ENCODE measurements at places on chromosomes 6 and 20.

- DNase-seq = no peak
Observed at GRCh38 chr6:49553384-49553783, 2.9 kb downstream of the C6orf141 start.

GRCh38 chr6:114747995-114748625 is 405.3 kb upstream of the HS3ST5 start:
- DNase-seq = no peak

GRCh38 chr20:38094373-38094891 is 60.9 kb downstream of the RPRD1B start:
- no peak for DNase-seq

DNA sequence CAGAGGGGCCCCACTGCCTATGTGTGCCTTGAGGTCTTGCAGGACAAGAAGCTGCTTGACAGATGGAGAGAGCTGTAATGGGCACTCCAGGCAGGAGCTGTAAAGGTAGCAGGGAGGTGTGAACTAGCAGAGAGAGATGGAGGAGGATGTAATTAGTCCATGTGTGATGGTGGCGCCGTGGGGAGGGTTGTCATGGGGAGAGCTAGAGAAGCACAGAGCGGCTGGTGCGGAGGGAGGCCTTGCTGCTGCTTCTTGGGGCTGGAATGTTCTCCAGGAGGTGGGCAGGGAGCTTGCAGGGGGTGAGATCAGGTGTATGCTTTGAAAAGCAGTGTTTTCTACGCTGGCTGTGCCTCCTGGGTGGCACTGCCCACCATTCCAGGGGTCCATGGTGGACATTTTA is 32.1 kb downstream of the APCDD1L start:
- DNase-seq = no peak

All from stimulated activated CD8-positive, alpha-beta memory T cell treated with anti-CD3 and anti-CD28 coated beads, Interleukin-7, amount 100 ng/mL, for 24 hours (primary cell).